Stimulated activated CD8-positive, alpha-beta memory T cell treated with anti-CD3 and anti-CD28 coated beads, Interleukin-7, amount 100 ng/mL, for 1 hour (primary cell): ENCODE measurements at places on chromosomes 7 and 10.
A peak's percentile ranks its signal among the peaks of the same experiment; 100 is the strongest.

DNA sequence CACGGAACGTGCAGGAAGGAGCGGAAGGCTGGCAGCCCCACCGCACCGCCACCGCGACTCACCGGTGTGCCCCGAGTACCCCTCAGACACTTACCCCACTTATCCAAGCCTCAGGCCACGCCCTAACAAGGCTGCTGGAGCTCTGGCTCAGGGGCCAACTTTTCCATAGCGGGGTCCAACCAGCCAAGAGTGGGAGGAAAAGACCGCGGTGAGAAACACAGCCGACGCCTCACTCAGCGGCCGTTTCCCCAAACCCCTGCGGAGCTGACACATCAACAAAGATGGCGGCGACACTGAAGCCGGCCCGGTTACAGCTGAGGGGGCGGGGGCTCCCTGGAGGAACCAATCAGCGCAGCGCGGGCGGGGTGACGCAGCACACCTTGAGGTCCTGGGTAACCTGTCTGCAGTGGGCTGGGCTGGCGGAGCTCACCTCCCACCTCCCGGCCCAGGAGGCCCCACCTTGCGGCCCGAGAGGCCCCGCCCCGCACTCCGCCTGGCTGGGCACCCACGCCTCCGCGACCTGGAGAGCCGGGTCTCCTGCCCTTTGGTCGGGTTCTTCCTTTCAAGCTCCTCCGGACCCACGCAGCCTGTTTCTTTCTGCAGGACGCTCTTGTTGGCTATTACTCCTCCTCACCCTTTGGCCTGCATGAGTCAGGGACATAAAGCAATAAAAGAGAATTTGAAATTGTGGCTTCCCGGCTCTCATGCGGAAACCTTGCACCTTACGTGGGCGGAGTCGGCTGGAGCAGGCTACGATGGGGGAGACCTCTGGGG, at the start of gene CCDC186:
Gene CCDC186 (minus strand): TSS at position 283 of the 774 bp plus-strand sequence. CDS start 10,935 bp downstream, outside the sequence.
- DNase-seq = peak; percentile 95

GRCh38 chr10:47287805-47288204, 12.2 kb upstream of the GDF10 start:
- no peak for DNase-seq

GRCh38 chr7:30647589-30648364, 34.5 kb downstream of the CRHR2 start:
- DNase-seq = no peak

DNA sequence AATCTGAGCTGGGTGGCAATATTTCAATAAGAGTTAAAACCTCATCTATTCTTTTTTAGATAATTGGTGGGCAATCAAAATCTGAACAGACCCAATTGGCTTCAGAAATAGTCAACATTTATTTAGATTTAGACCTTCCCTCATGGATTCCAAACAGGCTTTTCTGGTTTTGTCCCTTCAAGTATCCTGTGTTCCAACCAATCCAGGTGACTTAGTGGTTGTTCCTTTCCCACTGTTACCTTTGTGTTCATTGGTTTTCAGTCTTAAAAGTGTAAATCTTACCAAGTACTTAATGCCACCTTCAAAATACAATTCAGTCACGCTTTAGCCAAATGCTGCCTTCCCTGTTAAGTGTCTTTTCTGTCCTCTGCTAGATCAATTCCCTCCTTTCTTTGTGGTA, 85.9 kb downstream of the AHR start:
- no peak for DNase-seq

- no peak for DNase-seq
Measured at GRCh38 chr10:103828107-103828506, 27.3 kb downstream of the SH3PXD2A start.

DNA sequence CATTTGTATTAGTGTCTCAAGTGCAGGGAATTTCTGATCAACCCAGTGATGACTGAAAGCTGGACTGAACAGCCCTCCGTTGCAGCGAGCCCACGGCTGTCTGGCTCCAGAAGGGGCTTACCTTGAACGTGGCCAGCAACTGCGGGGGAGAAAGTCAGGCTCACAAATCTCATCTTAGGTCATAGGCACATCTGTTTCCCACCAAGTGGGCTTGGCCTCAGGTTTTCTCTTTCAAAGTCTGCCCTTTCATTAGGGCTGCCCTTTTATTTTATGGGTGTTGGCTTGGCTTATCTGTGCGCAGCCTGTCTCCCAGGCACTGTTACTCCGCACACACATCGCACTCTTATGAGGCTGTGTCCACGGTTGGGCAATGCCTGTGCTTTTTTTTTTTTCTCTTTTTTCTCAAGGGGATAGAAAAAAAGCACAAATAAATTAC, 178.0 kb downstream of the JCAD start:
- no peak for DNase-seq

DNA sequence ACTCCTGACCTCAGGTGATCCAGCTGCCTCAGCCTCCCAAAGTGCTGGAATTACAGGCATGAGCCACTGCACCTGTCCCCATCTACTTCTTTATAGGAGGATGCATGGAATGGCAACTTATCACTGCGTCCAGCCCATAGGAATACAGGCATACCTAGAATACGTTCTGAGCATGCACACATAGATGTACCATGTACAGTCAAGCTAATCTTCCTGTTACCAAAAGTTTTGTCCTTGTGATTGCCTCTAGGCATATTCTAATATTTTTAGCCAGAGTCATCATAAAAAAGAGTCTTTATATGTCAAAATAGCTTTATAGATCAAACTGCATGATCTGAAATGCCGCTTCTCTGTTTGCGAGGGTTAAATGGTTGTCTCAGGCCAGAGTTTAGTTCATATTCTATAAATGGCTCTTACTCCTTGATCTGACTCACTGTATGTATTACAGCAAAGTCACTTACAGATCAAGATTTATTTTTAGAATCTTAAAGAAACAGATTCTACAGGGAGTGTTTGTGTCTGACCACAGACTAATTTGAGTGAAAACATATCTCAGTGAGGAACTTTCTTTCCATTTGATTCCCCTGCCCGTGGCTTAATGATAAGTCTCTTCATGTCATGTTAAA, 210.9 kb downstream of the CREB5 start:
- no peak for DNase-seq

DNA sequence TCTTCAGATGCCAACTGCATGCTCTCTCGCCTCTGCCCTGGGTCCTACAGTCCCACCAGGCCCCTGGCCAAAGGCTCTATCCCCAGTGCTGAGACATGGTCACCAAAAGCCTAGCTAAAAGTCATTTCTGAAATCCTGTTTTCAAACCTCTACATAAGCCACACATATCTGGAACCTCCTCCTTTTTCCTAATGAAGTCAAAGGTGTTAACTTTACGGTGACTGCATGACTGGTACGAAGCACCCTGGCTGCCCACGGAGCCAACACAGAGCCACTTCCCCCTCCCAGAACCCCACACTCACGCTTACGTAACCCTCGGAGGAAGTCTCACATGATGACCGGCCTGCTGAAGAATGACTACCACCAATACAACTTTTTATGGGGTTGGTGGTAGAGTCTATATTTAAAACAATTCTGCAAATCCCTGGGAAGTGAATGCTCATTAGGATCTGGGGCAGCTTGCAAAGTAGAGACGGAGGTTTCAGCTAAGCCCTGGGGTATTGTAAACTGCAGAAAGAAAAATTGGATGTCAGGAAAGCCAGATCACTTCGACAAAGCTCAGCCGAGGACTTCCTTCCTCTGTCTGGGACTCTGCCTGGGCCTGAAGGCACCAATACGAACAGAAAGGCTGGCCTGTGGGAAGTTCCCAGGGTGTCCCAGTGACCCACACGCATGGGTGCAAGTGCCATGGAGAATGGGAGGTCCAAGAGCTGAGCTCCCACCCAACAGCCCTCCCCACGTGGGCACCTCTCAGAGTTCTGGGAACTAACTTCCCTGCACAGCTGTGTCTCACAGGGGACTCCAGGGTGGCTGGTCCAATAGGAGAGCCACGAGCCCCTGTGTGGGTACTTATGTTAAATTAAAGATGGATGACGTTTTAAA, 50.7 kb downstream of the PDGFA start:
- DNase-seq = no peak

DNA sequence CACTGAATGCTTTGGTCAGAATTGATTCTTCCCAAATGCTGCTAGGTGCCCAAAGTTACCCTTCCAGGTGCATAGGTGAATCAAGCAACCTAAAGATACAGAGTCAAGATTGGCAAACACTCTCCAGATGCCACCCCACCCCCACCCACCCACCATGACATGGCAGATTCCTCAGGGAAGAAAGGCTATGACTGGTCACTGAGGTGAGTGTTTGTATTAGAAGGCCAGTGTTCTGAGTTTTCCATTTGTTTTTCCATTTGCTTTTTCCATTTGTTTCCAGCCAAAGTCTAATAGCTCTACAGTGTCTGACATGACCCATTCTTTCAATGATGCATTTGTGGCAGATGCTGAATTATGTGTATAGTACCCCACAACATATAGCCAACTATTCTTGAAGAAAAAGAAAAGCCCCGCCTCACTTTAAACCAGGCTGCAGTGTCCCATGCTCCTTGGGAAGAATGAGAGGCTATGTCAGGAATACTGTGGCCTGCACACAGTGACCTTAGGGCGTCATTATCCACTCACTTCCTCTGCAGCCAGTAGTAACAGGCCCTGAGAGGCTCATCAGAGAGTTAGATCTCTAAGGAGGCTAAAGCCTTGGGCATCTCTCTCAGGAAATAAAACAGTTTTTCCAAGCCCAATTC, 16.1 kb upstream of the HIBADH start:
- DNase-seq = no peak

DNA sequence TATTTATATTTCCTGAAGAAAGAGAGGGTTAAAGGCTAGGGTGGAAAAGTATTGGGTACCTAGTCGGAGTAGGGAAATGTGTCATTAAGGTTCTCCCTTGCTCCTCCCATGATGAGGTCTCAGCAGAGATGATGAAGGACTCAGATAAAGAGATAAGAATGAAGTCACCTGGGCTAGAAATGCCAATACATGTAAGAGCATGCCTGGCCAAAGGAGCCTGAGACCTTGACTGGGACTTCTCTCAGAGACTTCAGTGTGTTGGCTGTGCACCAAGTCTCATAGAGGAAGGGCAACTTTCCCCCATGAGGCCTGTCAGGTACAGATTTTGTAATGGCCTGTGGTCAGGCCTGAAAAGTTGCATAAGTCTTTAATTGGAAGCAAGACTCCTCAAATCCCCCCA, 361.0 kb upstream of the CDC14C start:
- no peak for DNase-seq

GRCh38 chr10:46018453-46019176, 11.8 kb downstream of the NCOA4 start:
- no peak for DNase-seq

DNA sequence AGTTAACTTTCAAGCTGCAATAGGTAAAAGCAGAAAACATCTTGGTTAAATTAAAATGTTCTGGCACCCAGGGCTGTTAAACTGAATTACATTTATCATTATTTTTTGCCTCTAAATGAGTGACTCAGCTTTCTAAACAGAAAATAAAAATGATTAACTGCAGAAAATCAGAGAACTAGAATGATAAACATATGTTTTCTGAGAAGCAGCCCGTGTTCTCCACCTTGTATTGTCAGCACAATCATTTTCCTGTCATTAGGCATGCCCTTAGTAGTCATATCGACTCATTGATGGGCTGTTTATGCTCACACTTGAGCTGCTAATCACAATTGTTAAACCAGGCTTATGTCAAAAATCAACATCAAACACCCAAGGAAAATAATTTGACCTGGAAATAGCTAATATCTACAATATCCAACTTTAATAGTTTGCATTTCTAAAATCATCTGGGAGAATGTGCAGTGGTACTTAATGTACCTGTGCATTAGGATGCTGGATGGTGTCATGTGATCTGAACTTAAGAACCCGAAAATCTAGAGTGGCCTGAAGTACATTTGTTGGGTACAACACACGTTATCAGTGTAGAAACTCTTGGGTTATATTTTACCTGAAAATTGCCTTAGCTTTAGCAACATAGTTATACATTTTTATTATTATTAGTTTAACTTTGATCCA, 2.3 kb downstream of the MDFIC start:
- DNase-seq = no peak

DNA sequence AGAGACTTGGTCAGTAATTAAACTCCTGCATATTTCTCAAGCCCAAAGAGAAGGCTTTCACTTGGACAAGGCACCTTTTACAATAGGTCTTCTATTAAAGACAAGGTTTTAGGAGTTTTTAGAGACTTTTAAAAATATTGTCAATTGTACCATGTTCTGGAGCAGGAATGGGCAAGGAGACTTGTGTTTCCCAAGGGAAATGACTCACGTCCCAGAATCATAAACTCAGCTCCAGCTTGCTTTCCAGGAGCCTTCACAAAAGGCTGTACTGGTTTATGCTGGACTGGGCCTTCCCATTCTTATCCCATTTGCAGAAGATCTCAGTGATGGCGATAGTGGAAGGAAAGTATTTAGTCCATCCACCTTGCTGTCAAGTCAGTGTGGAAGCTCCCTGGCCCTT, 7.8 kb upstream of the GLI3 start:
- no peak for DNase-seq

DNA sequence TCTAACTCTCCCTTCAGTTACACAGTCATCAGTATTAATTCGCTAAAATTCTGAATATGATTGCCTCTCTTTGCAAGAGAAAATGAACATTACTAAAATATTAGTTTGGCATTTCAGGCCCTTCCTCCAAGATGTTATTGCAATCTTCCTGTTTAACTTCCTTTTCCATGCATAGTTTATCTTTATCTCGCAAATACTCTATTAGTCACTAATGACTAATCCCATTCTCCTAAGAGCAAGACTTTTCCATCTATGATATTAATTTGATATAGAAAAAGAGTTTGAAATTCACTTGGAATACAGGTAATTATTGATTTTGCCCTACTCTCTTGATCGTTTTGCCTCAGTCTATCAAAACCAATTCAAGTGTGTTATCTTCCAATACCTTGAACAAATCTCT, 41.8 kb upstream of the SEMA3A start:
- DNase-seq = no peak

DNA sequence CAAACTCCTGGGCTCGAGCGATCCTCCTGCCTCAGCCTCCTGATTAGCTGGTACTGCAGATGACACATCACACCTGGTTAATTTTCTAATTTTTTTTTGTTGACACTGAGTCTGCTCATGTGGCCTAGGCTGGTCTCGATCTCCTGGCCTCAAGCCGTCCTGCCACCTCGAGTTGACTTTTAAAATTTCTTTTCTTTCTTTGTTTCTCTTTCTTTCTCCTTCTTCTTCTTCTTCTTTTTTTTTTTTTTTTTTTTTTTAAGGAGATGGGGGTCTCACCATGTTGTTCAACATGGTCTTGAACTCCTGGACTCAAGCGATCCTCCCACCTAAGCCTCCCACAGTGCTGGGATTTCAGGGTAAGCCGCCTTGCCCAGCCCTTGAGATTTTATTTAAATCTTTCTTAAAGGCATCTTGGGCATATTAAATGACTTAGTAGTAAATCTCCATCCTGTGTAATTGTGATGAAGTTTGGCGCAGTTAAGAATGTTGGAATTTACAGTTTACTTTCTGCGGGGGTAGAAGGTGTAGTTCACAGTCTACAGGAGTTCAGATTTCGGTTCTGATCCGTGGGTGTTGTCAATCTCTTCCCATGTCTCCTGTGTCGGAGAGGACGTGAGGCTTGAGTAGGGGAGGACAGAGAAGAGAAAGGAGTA, 1.0 kb upstream of the ITGA8 start:
- no peak for DNase-seq

GRCh38 chr7:28674359-28674782, 262.1 kb downstream of the CREB5 start:
- no peak for DNase-seq

DNA sequence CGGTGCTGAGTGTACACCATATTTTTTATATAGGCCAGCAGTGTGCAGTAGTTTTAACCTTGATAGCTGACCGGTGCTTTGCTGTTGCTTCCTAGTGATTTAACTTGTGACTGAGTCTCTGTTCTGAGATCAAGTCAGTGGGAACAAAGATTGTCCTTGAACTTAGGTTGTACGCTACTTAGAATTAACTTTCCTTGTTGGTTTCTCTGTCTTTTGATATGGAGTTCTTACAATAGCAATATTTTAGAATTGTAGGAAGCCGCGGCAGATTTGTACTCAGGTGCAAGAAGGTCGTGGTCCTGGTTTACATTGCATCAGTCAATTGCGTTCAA, 1.3 kb downstream of the DDX21 start:
- no peak for DNase-seq
